ENCODE measurements at places on chromosomes 3 and 15.

GRCh38 chr3:148707601-148708380 is 10.1 kb downstream of the AGTR1 start:
- no peak for DNase-seq

- DNase-seq, result no peak
Measured at GRCh38 chr15:66004618-66005262, 135.4 kb downstream of the RAB11A start.

- DNase-seq, result no peak
Measured at GRCh38 chr15:57496946-57497869, 94.5 kb upstream of the MYZAP start.

DNA sequence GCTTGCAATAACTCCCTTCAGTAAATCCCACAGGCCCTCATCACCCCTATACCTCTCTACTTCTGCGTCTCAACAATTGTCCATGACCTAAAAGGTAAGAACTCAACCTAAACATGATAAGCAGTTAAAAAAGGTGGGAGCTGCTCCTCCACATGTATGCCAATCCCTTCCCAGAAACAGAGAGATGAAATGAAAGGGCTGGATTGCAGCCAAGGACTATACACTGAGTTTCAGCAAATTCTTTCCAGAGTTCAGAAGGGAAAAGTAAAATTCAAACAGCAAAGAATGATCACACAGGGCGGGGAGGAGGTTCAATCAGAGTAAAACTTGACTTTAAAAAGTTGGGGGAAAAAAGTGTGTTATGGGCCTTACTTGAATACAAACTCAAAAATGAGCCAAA is 27.5 kb downstream of the PLOD2 start:
- DNase-seq, result no peak

DNA sequence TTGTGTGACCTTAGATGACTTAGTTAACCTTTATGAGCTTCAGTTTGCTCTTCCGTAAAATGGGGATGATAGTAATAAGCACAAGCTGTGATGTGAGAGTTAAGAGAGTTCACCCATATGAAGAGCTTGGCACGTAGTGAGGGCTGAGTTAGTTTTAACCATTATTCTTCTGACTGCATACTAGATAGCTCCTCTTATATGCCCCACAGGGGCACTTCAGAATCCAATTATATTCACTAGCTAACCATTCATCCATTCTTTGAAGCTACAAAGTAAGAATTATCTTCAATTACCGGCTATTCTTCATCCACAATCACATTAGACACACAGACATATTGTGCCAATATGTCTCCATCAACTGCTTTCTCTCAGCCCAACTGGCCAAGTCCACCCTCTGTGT is 159.0 kb upstream of the STT3B start:
- no peak for DNase-seq

- DNase-seq, result no peak
Measured at GRCh38 chr3:49352890-49353421, 5.2 kb downstream of the GPX1 start.

DNA sequence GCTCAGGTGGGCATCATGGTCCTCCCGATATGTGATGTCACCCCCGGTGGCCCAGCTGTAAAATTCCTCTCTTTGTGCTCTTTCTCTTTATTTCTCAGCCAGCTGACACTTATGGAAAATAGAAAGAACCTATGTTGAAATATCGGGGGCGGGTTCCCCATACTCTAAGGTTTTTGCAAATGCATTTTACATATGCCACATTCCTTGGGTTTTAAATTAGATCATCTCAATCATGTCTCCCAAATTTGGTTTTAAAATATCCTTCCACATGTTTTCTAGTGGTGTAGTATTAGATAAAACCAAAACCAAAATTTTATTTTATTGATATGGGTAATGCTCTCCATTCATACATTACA is 4.4 kb upstream of the TMEM62 start:
- DNase-seq, result no peak

- DNase-seq, result no peak
Measured at GRCh38 chr15:36210426-36210825, 369.0 kb upstream of the CDIN1 start.

DNA sequence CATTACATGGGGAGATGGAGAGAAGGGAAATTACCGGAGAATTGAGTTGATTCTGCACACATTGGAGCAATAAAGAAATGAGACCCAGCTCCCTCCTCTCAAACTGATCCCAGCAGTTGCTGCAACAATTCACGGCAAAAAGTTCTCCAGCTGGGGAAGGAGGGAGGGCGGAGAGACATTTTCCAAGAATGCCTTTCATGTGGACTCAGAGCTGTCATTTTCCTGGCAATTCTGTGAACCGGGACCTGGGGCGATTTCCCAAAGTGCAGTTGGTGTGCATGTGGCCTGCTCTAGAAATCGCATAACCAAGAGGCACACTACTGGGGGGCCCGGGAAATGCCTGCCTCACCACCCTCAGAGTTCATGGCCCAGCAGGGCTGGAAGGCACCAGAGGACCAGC is 48.7 kb upstream of the IREB2 start:
- no peak for DNase-seq

DNA sequence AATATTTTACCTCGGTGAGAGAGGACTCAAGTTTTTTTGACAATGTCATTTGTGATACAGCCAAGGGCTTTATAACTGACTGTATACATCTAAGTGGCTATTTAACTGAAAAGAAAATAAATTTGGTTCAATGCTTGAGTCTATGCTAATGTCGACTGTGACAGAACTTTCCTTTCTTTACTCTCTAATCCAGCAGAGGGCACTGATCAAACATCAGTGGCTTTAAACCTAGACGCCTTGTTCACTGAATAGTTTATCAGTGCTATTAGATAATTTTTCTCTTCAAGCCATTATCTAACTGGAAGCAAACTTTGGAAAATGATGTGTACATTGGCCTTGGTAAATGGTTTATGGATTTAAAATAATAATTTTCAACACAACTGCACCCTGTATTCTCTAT is 285.1 kb downstream of the CHL1 start:
- DNase-seq, result no peak

All from CD4-positive, alpha-beta T cell (primary cell).